Activated CD4-positive, alpha-beta memory T cell treated with anti-CD3 and anti-CD28 coated beads for 36 hours (primary cell): ENCODE measurements at places on chromosomes 2 and 18.

DNA sequence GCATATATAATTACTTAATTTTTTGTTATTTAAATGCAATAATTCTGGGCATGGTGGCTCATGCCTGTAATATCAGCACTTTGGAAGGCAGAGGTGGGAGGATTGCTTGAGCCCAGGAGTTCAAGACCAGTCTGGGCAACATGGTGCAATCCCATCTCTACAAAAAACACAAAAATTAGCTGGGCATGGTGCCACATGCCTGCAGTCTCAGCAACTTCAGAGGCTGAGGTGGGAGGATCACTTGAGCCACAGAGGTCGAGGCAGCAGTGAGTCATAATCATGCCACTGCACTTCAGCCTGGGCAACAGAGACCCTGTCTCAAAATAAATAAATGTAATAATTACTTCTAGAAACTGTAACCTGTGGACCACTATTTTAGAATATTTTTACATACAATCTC, 21.5 kb upstream of the TMEM87B start:
- DNase-seq = no peak

DNA sequence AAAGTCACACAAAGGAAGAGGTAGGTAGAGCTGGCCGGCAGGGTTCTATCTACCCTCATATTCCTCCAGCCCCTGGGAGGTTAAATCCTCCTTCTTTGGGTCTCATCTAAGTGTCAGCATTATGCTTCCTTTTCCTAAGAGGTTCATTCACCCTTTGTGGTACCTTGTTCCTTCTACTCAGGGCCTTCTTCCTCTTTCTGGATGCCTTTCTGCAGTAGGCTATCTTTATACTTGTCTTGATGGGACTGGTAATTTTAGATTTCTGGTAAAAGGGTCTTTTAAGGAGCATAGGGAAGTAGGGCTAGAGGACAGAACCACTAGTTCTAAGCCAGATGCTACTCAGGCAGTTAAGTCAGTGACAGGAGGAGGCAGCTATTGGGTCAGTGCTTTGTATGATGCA, 13.7 kb upstream of the TNP1 start:
- no peak for DNase-seq

GRCh38 chr2:240989451-240990265, 8.8 kb upstream of the SNED1 start:
- DNase-seq = no peak

DNA sequence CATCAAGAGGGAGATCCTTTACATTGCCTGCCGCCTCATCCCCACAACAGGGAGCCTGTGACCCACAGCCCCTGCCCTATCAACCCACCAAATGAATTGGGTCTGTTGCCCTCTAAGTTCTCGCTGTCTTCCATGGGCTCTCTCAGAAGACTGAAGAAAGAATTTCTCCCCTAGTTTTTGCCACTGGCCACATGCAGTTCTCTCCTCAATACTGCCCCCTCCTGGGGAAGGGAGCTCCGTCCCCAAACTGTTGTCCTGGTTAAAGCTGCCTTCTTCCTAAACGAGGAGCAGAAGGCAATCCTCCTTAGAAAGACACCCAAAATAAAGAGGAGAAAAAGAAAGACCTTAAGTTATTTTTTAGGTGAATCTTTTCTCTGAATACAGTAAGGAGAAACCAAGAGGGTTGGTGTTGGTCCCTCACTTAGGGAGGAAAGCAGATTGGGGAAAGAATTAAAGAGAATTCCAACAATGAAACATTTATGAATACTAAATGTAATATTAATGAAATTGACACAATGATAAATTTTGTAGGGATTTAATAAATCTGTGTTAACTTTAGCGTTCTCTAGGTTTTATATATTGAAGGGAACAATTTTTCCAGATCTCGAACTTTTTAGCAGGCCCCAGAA, 31.1 kb upstream of the SATB2 start:
- peak; percentile 58 for DNase-seq

DNA sequence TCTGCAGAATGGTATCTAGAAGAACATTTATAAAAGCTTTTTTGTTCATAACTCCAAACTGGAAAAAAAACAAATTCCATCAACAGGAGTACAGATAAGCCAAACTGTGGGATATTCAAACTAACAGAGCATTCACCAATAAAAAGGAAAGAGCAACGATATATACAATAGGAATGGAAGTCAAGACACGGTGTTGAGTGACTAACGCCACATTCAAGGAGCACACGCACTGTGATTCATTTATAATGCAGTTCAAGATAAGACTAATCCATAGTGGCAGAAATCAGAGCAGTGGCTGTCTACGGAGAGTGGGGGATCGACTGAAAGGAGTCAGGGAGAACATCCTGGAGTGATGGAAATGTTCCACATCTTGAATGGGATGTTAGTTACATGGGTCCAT, 70.7 kb downstream of the CABYR start:
- DNase-seq = no peak

DNA sequence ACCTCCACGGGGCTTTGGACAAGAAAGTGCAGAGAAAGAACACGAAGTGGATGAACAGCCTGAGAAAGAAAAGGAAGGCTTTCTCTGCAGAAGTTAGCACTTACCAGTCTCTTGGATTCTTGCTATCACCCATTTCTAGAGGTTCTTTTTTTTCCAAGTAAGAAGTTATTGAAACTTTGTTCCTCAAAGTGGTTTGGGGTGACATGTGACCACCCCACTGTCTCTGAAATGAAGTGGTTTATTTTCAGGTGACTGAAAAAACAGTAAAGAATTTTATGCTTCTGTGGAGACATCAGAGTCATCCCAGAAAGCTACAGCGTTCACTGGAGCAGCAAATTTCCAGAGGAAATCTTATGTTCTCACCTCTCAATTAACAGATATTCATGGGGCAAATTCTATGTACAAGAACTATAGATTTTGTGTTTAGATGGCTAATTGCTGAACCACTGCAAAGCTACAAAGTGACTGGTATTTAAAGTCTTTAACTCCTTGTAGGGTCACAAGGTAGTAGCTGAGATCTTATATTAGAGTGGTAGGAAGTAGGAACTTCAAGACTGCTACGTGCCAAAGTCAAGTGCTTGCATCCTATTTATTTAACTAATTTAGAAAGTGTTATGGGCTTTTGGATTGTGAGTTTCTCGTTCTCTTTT, 267.5 kb downstream of the TGIF1 start:
- DNase-seq = no peak

DNA sequence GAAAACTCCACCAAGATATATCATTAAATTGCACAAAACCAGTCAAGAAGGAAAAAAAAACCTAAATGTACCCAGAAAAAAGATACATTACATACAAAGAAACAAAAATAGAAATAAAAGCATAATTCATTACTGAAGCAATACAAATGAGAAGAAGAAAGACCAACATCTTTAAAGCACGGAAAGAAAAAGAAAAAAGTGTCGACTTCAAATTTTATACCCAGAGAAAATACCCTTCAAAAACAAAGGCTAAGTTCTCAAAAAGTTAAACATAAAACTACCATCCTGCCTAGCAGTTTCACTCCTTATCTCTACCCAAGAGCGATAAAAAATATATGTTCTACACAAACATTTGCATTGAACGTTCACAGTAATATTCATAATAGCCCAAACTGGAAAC, 82.0 kb downstream of the ATAD2B start:
- DNase-seq = no peak

DNA sequence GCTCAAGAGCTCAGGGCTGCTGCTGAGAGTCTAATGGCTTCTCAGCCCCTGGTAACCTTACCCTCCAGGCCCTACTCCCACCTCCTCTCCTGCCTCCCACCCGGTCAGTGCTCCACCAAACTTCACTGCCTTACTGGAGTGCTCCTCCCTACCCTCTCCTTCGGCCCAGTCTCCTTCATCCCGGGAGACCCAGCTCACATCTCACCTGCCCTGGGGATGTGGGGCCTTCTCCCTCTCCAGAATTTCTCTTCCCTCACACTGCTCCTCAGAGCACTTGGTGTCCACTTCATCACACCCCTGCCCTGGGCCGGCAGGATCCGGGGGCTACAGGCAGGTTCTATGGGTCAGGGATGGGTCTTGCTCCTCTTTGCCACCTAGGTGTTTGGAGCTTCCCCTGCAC, 21.6 kb downstream of the PTPN18 start:
- DNase-seq = no peak

DNA sequence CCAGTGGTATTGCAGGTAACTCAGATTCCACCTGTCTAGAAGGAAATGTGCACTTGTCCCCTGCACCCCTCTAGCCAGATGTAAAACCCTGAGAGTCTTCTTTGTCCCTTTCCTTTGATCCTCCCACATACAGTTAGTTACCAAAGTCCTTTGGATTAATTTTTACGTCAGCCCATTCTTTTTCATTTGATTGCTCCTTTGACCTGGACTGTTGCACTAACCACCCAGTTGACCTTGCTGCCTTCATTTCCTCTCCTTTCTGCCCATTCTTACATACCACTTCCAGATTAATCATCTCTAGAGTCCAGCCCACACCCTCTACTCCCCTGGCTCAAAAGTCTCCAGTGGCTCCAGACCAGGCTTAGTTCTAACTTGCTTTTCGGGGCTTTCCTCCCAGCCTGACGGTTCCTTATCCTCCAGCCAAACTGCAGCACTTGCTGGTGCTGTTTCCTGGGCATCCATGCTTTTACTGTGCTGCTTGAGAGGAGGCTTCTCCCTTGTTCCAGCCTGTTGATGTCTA, 99.3 kb downstream of the SPTBN1 start:
- DNase-seq = no peak

DNA sequence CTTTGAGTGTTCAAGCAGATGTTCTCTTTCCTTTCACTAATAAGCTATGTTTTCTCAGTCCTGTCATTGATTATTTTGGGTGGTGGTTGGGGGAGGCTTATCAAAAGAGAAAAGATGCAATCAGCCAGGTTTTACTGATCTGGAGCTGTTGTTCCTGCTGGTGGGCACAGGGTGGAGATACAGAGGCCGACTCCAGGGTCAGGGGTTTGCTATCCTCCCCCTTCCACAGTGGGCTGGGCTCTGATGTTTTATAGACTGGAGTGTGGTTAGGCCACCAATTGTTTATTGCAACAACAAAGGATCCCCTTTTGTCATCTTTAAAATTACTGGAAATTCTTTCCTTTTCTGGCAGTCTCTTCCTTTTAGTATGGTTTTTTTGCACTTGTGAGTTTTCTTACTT, 120.5 kb downstream of the TANC1 start:
- no peak for DNase-seq

- no peak for DNase-seq
Observed at GRCh38 chr2:47039913-47040562, 115.1 kb downstream of the STPG4 start.

DNA sequence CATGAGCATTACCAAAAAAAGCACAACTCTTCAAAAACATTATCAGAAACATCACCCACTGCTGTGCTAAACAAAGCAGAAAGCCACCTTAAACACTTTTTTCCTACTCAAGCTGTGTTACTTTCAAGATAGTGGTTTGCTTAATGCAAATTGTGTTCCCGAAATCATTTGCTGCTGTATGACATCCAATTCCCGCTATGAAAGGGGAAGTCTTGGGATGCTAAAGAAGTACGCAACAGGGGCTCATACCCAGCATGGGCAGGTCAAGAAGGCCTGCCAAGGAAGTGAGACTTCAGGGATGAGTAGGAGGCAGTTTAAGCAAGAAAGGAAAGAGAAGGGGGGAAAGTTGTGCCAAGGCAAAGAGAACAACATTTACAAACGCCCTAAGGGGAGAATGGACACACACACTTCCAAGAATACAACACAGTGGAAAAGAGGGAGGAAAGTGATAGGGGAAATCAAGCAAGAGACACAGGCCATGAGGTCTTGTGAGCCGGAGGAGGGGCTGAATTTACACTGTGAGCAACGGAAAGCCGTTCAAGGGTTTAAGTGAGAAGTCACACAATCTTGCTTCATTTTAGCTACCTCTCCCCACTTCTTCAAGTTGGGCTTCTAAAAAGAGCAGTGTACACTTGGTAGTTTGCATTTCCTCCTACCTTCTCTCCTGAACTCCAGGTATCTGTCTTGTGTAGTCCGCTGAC, 4.0 kb downstream of the PTPN2 start:
- no peak for DNase-seq

GRCh38 chr2:24115057-24115456, 8.1 kb downstream of the PFN4 start:
- no peak for DNase-seq

- no peak for DNase-seq
Observed at GRCh38 chr2:144505245-144505831, 14.6 kb downstream of the ZEB2 start.

GRCh38 chr2:136131484-136131960, 13.6 kb upstream of the CXCR4 start:
- peak; percentile 48 for DNase-seq

GRCh38 chr18:26656944-26657536, 108.7 kb upstream of the KCTD1 start:
- DNase-seq = no peak

- no peak for DNase-seq
Observed at GRCh38 chr18:6782861-6783260, 53.3 kb downstream of the ARHGAP28 start.

DNA sequence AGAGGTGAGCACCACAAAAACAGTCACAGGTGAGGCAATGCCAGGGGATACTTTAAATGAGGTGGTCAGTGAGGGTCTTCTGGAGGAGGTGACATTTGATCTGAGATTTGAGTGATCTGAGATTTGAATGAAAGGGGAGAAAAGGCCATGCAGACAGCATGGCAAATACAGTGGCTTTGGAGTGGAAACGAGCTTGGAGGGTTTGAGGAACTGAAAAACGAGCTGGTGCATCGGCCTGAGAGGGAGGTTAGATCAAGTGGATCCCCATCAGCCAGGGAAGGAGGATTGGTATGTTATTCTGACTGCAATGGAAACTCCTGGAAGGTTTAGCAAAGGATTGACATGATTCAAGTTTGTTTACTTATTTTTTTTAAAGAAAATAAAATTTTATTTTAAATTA, 245.1 kb downstream of the KCNS3 start:
- no peak for DNase-seq

- peak; percentile 73 for DNase-seq
Observed at GRCh38 chr2:181677912-181678586, 2.3 kb downstream of the NEUROD1 start.

DNA sequence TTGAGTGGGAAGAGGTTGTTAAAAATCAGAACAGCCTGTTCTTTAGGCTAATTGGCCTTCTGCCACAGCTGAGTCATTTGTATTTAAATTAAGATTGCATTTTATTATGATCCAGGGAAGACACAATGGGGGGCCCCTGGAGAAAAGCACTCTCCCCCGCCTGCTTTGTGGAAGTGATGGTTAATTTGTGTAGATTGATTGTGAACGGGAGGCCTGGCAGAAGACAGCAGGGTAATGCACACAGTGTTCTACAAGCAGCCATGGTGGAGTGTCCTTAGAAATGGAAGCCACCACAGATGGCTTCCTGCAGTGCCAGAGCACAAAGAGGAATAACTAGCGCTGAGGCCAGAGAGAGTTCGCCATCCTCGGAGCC, 19.6 kb downstream of the RAMP1 start:
- DNase-seq = no peak

- DNase-seq = no peak
Observed at GRCh38 chr18:28185121-28185520, 8.2 kb upstream of the CDH2 start.

DNA sequence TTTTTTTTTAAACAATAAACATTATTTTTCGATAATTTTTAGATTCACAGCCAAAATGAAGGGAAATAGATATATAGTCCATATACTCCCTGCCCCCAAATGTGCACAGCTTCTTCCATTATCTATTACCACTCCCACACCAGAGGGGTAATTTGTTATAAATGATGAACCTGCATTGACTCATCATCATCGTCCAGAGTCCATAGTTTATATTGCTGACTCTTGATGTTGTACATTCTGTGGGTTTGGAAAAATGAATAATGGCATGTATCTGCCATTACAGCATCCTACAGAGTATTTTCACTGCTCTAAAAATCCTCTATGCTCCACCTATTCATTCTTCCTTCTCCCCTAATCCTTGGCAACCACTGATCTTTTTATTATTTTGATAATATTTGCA, 121.5 kb downstream of the LTBP1 start:
- DNase-seq = no peak

- DNase-seq = peak; percentile 11
Observed at GRCh38 chr18:2293109-2293839, 278.0 kb downstream of the METTL4 start.
